ENCODE measurements at places on chromosomes 16 and 17. TPM values are rescaled to one million over a fixed set of nuclear protein-coding genes. Genes with fewer than 3 reads are reported as not detected.
A peak's percentile ranks its signal among the peaks of the same experiment; 100 is the strongest.

GRCh38 chr17:60335289-60335688, 56.6 kb downstream of the USP32 start:
- no peak for DNase-seq

- DNase-seq: peak; percentile 91
These were observed 352 bp downstream of the GGNBP2 start for GRCh38 chr17:36545077-36545464.

DNA sequence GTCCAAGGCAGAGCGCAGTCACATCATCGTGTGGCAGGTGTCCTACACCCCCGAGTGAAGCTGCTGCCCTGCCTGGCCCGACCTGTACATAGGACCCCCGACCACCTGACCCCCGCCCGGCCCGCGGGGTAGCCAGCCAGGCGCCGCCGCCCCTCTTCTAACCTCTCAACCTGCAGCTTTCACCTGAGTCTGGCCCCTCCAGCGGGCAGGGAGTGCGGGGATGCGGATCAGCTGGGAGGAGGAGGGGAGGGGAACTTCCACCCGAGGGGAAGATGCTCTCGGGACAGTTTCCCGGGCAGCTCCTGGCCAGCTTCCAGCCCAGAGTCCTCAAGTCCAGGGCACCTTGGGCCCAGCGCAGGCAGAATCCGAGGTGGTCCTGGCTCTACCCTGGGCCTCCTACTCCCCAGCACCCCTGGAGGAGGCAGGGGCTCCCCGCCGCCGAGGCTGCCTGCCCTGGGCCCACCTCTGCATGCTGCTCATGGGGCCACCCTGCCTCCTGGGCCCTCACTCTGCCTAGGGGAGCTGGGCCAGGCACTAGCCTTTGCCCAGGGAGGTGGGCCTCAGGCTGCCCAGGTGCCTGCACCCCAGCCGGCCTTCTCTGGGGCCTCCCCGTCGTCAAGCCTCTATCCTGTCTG, 2.5 kb downstream of the NME3 start:
- no peak for DNase-seq

- no peak for DNase-seq
These were observed 149.9 kb upstream of the TBX2 start for GRCh38 chr17:61249649-61250299.

GRCh38 chr16:81521141-81521626, 76.6 kb downstream of the CMIP start:
- DNase-seq: no peak

DNA sequence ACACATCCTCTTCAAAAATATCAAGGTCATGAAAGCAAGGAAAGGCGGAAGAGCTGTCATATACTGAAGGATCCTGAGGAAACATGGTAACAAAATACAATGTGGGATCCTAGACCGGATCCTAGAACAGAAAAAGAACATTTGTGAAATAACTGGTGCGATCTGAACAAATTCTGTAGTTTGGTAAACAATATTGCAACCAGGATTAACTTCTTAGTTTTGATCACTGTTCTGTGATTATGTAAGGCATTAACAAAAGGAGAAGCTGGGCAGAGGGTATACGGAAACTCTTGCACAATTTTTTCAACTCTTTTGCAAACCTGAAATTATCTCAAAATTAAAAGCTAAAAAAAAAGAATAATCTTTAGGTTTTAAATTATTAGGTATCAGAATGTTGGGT, 109.7 kb downstream of the TRIM37 start:
- DNase-seq: no peak

The DNAI2 gene
- 0.64 TPM for polyA plus RNA-seq

The TP53TG3 gene
- polyA plus RNA-seq: not detected

The GP2 gene
- not detected for polyA plus RNA-seq

The DRC7 gene
- polyA plus RNA-seq: 3.8 TPM

The LGALS9B gene
- polyA plus RNA-seq: 0.20 TPM

The RAPGEFL1 gene
- 8.5 TPM for polyA plus RNA-seq

The ACADVL gene
- polyA plus RNA-seq: 380 TPM
